CD4-positive, alpha-beta T cell (primary cell): ENCODE measurements at places on chromosomes 5 and 9. TPM values are rescaled to one million over a fixed set of nuclear protein-coding genes. Genes with fewer than 3 reads are reported as not detected.

GRCh38 chr5:4480528-4481349, 659.4 kb upstream of the ADAMTS16 start:
- DNase-seq, result no peak

DNA sequence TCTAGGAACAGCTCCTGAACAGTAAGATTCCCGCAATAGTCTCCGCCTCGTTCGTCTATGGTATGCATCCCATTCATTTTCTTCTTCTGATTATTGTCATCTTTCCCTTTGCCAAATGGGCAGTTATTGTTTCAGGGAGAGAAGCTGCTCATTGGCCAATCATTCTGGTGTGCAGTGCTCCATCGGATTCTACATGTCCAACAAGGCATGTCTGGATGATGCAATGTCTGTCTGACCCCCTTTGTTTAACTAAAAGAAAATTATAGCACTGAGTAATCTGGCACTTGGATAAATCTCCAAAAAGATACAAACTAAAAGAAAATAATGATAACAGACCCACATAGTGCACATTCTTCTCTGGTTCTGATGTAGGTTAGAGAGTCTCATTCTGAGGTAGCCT, 515.6 kb upstream of the DMAC1 start:
- no peak for DNase-seq

GRCh38 chr9:77632652-77633051, 15.5 kb downstream of the GNA14 start:
- no peak for DNase-seq

The GFI1B gene
- total RNA-seq, result 0.58 TPM

The SLCO6A1 gene
- total RNA-seq, result not detected

The DRD1 gene
- total RNA-seq, result not detected
